Esophagus squamous epithelium (tissue), 5 donors: ENCODE measurements at places on chromosomes 2 and 18.

GRCh38 chr18:55893948-55894347, 306.0 kb upstream of the TCF4 start:
- DNase-seq, result no peak

DNA sequence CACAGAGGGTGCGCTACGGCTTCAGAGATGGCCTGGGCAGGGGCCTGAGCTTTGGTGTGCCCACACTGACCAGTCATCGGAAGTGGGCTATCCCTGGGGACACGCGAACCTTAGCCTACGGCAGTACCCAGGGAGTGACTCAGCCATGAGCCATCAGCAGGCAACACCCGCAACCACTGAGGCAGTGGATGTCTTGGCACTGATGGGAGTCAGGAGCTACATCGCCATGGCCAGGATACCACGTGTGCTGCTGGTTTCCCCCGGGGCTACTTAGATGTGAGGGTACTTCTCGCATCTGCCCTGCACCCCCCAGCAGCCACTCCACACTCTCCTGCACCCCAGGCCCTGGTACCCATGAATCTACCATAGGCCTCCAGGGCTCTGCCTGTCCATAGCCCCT, 12.8 kb upstream of the HPCAL1 start:
- DNase-seq, result no peak

DNA sequence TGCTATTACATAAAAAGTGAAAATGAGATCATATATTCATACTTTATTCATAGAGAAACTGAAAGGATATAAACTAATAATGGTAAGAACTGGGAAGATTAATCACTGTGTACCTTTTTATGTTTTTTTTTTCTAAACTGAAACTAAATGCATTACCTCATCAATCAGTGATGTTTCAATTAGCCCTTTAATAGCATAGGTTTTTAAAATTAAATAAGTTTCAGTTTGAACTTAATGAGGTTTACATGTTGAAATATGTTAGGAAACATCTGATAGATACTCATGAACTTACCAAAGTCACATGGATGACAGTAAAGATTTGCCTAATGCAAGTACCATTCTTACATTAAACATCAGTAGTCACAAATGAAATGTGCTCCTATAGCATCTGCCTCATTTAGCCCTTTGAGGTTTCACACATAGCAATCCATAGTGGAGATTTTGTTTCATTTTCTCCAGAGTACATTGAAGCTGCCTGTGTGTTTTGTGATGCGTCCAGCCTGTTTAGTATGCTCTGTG, 8.9 kb downstream of the MAPRE2 start:
- DNase-seq, result no peak

- no peak for DNase-seq
Measured at GRCh38 chr2:128159437-128159836, 68.4 kb downstream of the UGGT1 start.

GRCh38 chr2:236974752-236975151, 110.9 kb upstream of the COPS8 start:
- no peak for DNase-seq

- no peak for DNase-seq
Measured at GRCh38 chr2:149690825-149691224, 103.2 kb upstream of the MMADHC start.

GRCh38 chr18:41887100-41887499, 67.9 kb upstream of the PIK3C3 start:
- no peak for DNase-seq
